Kasumi-1 (cell line): ENCODE measurements at places on chromosomes 7 and 10.

- DNase-seq = no peak
These were observed 62.6 kb downstream of the RBM20 start for GRCh38 chr10:110706690-110707098.

- DNase-seq = no peak
These were observed 132.4 kb downstream of the GRM3 start for GRCh38 chr7:86776136-86776535.

GRCh38 chr10:97852277-97852676 lies 2.6 kb downstream of the GOLGA7B start:
- DNase-seq = no peak

- DNase-seq = no peak
These were observed 524 bp upstream of the UNC5B start for GRCh38 chr10:71211775-71212317.

DNA sequence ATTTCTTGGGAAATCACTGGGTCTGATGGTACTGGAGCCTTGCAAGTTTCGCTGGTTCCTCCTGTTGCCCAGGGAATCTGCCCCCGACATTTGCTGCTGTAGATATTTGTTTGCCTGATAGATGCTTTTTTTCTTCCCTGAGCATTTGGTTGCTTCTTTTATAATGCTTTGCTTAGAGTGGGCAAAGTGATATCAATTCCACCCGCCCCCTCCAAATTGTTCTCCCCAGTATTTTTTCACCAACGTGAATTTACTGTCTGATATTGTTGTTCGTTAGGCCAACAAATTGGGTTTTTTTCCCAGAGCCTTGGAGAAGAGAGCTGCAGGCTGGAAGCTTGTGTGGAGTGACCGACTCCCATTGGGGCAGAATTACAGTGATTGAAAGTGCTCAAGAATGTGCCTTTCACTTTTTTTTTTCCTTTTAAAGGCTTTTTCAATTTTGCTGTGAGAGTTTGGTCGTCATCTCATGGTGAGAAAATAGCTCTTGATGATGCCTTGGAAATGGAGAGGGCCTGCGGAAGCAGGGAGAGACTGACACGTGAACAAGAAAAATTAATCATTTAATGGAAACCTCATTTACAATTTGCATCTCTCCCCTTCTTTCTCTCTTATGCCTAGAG lies 2.5 kb downstream of the GRK5 start:
- no peak for DNase-seq
